WTC11 (cell line): ENCODE measurements at places on chromosomes 16 and 17.

GRCh38 chr17:20924306-20924705, 118.5 kb downstream of the USP22 start:
- no peak for DNase-seq

DNA sequence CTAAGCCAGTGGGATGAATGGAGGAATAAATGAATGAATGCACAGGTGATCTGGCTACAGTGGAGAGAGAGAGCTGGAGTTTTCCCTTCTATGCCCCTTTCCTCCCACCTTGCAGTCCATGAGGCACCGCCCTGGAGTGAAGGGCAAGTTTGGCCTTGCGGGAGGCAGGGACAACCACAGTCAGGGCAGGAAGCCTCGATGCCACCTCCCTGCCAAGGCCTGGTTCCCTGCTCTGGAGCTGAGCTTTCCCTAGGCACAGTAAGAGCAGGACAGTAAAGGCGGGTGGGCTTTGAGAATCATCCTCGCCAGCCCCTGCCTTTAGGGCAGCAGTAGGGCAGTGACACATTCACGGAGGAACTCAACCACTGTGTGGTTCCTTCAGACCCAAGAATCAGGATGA, 72.6 kb downstream of the RBFOX3 start:
- DNase-seq: no peak

DNA sequence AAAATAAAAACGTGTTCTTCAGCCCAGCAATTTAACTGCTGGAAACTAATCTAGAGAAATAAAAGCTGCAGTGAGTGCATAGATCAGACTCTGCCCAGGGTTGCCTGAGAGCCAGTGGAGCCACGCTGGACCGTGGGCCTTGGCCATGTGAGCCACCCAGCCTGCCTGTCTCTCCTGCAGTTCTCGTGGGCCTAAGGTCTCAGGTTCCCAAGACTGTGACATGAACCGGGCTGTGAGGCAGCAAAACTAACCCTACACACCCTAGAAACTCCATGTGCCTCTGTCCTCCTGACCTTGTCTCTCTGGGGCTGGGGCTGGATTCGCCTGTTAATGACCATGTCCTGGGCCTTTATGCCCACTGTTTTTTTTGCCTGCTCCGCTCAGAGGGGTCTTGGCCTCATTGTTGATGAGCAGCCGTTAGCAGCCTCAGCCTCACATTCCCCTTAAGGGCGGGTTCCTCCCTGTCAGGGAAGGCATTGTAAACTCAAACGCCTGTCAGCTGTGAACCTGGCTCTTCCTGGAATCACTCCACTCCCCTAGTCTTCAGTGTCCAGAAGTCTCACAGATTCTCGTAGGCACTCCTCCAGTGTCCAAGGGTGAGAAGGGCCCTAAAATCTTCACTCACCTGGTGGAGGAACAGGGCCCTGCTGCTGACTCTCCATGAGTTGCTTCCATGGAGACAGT, 16.9 kb downstream of the C16orf90 start:
- DNase-seq: no peak

- no peak for DNase-seq
Measured at GRCh38 chr17:3400055-3400454, 1.8 kb upstream of the OR1E1 start.

- no peak for DNase-seq
Measured at GRCh38 chr16:78990309-78990701, 610.2 kb downstream of the MAF start.

DNA sequence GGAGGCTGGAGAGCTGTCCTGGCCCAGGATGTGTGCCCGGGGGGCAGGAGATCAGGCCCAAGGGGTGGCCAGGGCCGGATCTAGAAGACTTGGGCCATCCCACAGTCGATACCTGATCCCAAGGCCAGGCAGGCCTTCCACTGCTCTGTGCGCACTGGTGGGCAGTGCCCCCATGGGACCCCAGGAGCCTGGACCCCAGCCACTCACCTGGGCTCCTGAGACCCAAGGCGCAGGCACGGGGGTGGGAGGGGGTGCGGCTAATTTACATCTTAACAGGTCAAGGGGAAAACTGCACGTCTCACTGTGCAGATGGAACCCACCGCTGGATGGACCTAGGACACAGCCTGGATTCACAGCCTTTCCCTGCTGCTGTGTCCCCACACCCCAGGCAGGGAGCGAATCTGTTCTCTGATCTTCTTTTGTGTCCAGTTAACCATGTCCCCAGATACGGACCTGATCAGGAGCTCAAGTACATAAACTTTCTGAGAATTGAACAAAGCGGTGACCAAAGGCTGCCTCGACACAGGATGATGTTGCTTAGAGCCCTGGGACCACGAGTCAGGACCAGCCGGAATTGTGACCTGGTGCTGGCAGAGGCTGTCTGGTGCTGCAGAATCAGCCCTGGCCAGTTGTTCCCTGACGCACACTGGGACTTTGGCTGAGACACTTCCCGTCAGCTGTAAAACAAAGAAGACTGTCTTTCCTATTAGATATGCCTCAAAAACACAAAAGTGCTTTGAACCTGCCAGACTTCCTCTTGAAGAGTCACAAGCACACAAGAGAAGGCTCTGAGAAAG, 60.6 kb downstream of the TNFRSF13B start:
- peak; percentile 10 for DNase-seq

DNA sequence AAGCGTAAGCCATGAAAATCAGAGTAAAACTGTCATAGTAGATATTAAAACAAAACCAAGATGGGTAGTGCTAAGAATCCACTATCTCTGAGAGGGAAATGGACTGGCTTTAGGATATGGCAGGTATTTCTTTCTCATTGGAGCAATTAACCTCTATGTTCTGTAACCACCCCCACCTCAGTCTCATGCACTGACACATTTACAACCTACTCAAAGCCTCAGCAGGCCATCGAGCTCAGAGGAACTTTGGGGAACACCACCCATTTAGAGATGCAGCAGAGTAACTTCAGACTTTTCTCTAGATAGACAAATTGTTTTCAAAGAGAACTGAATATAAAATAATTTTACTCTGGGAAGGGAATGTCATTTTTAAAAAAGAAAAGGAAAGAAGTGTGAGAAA, 615.8 kb upstream of the ZFHX3 start:
- no peak for DNase-seq

DNA sequence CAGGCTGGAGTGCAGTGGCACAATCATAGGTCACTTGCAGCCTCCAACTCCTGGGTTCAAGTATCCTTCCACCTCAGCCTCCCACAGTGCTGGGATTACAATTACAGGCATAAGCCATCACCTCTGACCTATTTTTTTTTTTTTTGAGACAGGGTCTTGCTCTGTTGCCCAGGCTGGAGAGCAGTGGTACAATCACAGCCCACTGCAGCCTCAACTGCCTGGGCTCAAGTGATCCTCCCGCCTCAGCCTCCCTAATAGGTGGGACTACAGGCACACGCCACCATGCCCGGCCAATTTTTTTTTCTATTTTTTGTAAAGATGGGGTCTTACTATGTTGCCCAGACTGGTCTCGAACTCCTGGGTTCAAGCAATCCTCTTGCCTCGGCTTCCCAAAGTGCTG, 5.6 kb upstream of the GGA2 start:
- no peak for DNase-seq

DNA sequence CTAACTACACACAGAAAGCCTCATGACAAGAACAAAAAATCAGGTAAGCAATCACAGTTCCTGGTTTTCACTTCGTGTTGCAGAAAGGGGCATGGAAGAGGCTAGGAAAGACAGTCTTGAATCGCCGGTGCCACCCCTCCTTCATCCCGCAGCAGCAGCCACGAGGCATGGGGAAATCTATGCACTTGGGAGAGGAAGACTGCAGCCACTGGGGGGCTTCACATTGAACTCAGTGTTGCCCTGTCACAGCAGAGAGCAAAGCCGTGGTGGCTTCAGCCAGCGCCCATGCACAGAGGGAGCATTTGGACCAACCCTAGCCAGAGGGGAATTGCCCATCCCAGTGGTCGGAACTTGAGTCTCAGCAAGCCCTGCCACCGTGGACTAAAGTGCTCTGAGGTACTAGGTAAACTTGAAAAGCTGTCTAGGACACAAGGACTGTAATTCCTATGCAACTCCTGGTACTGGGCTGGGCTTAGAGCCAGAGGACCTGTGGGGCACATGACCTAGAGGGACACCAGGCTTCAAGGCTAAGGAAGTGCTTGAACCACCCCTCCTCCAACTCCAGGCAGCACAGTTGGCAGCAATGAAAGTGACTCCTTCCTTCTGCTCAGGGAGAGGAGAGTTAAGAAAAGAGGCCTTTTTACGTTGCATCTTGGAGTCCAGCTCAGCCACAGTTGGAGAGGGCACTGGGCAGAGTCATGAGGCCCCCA, 35.2 kb upstream of the ATP2C2 start:
- DNase-seq: no peak

- no peak for DNase-seq
Measured at GRCh38 chr17:50020841-50021599, 26.0 kb upstream of the DLX3 start.

DNA sequence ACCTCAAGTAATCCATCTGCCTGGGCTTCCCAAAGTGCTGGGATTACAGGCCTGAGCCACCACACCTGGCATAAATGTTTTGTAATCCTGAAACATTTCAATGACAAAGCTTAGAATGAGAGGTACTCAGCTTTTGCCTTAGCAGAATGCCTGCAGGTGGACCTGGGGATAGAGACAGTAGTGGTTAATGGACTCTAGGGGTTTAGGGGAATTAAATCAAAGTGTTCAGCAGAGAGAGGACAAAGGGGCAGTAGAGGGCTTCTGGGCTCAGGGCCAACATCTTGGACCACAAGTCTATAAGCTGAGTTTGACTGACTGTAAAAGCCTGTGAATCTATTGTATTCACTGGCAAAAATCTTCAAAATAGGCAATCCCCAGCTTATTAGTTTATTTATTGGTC, 36.0 kb upstream of the MED13 start:
- DNase-seq: no peak

DNA sequence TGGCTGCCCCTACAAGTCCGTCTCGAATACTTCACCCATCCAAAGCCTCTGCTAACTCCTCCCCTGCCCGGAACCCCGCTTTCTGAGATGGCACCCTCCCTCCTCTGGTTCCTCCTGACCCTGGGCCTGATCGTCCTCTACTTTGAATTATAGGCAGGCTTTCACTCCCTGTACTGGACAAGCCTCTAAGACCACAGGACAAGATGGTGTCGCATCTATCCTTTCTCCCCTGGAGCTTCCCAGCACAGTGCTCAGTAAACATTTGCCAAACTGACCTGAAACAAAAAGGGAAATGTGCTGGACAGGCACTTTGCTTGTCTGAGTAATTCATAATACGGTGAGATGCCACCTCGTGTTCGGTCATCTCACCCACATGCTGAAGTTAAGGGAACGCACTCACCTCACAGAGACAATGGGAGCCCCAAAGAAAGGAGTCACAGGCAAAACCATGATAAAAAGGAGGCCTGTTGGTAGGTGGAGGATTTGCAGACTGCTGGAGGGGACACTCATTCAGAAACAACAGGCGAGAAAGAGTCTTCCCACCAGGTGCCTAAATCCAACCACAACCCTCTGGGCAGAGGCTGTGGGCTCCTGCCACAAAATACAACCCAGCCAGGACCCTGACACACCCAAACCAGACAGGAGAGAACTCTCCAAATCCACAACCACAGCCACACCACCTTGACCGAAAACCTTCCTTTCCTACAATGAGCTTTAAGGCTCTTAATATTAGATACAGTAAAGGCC, 28.2 kb downstream of the SNN start:
- no peak for DNase-seq

- peak; percentile 30 for DNase-seq
Measured at GRCh38 chr17:59332749-59333377, 1.4 kb downstream of the YPEL2 start.

DNA sequence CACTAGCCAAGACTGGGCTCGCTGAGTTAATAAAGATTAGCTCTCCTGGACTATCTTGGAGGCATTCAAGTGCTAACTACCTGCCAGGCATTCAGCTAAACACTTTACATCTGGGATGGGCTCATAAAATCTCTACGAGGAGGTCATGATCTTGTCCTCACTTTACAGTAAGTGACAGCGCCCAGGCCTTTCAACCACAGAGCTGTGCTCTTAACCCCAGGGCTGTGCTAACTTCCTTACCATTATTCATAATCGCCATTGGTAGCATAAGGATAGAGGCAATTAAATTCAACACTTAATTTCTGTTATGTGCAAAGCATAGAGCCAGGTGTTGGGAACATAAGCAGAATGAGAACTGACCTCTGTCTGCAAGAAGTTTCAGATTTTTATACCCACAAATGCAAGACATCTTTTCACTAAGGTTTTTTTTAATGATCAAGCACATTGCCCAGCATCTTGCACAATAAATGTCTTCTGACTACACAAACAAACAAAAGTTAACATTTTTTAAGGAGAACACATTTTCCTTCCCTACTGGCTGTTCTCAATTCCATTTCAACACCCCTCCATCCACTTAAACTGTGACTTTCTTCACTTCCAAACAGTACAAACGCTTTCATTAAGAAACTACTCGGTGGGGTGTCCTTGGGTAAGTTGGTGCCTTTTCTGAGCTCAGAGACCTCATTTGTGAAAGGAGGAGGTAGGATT, 172.3 kb downstream of the C16orf78 start:
- DNase-seq: no peak

- no peak for DNase-seq
Measured at GRCh38 chr16:57304169-57305061, 19.9 kb upstream of the PLLP start.

DNA sequence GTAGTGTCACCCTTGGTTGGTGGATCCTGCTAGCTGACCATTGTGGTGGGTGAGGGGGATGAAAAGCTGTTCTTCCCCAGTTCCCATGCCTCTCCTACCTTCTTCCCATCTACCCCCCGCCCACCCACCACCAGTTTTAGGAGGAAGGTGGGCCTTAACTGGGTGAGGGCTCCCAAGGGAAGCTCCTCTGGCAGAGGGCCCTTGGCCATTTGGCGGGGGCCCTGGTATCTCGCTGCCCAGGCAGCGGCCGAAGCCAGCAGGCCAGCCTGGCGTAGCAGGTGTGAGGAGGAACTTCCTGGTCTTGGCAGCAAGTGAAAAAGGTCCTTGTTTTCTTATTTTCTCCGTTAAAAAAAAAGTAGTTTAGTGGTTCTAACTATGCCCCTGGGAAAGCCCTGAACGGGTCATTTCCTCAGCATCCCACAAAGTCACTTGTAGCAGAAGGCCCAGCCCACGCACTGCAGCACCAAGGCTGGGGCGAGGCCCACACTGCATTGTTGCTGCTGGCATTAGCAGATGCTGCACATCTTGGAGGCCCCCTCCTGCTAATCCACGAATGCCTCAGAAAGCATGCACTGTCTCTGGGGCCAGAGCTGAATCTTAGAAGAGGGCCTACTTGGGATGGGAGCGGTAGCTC, 72.5 kb downstream of the MPRIP start:
- no peak for DNase-seq

- DNase-seq: peak; percentile 82
Measured at GRCh38 chr16:68445458-68445857, 2.9 kb downstream of the SMPD3 start.

GRCh38 chr17:43528319-43528987, 17.7 kb downstream of the ETV4 start:
- DNase-seq: no peak

DNA sequence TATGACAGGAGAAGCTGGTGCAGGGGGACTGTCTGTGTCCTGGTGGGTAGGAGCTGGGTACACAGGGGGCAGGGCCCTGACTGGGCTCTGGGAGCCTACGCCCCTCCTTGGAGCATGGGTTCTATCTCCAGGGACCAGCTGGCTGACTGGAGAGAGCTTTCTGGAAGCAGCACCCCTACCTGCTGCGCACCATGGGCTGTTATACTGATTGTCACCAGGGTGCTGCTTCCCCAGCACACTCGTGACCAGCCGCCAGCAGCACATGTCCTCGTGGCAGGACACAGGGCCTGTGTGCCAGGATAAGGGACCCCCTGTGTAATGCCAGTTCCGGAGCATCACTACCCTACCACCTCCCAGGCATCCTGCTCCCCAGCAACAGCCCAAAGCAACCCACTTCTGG, 106.0 kb downstream of the AMFR start:
- DNase-seq: no peak

- no peak for DNase-seq
Measured at GRCh38 chr17:38594152-38594551, 11.6 kb downstream of the SRCIN1 start.
